Cortex of kidney (tissue), 1 donor: ENCODE measurements at places on chromosomes 12 and 14.

DNA sequence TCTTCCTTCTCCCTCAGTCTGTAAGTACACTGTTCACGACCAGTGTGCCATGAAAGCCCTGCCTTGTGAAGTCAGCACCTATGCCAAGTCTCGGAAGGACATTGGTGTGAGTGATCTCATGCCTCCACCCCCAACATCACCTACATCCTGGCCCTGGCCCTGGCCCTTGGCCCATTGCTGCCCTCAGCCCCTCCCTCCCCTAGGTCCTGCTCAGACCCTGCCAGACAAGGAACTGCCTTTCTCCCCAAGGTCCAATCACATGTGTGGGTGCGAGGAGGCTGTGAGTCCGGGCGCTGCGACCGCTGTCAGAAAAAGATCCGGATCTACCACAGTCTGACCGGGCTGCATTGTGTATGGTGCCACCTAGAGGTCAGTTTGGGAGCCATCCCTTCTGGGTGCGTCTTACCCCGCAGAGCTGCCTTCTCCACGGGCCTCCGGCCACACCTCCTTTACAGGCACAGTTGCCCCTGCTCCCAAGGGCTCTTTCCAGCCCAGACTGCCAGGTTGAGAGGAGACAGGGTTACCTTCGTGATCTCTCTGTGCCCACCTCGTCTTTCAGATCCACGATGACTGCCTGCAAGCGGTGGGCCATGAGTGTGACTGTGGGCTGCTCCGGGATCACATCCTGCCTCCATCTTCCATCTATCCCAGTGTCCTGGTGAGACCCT is 9.2 kb downstream of the DGKA start:
- DNase-seq: no peak

- no peak for DNase-seq
Observed at GRCh38 chr14:68781161-68782021, 11.5 kb downstream of the ZFP36L1 start.

DNA sequence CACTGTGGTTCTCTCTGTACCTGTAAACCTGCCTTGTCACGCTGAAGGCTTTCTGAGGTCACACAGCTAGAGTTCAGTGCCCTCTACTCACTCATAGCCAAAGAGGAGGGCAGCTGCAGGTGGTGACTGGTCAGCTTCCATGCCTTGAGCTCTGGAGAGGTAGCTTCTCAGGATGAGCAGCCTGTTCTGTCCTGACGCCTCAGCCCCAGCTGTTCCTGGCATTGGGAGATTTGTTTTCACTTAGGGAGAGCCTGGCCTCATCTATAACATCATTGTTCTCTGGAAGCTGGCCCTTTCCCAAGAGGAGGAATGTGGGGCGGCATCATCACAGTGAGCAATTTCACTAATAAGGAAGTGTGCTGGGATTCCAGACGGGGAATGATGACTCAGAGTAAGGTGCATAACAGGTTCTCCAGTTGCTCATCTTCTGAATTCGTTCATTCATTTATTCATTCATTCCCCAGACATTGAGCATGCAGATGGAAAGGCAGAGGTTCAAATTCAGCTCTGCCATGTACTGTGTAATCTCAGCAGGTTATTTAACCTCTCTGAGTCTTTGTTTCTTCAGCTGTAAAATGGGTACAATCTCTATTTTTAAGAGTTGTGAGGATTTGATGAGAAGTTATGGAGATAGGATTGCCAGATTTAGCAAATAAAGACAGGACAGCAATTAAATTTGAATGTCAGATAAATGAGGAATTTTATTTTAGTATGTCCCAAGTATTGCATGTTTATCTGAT is 255.8 kb upstream of the CRY1 start:
- DNase-seq: no peak

DNA sequence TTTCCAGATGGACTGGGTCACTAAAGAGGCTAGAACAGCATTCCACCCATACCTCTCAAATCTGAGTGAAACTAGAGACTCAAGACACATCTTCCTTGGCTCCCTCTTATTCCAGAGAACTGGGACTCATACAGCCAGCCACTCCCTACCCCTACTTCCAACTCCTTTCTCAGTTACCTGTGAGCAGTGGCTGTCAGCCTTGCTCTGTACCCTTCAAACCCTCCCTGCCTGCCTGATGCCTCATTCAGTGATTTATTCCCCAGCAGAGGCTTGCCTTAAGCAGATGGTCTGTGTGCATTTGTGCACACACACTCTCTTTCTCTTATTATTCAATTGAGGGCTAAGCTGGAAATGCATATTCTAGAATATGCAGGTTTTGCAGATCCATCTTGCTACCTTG is 14.6 kb downstream of the GPR84 start:
- no peak for DNase-seq
